GM12878 (cell line): ENCODE measurements at places on chromosomes 13 and 19. TPM values are rescaled to one million over a fixed set of nuclear protein-coding genes. Genes with fewer than 3 reads are reported as not detected.

DNA sequence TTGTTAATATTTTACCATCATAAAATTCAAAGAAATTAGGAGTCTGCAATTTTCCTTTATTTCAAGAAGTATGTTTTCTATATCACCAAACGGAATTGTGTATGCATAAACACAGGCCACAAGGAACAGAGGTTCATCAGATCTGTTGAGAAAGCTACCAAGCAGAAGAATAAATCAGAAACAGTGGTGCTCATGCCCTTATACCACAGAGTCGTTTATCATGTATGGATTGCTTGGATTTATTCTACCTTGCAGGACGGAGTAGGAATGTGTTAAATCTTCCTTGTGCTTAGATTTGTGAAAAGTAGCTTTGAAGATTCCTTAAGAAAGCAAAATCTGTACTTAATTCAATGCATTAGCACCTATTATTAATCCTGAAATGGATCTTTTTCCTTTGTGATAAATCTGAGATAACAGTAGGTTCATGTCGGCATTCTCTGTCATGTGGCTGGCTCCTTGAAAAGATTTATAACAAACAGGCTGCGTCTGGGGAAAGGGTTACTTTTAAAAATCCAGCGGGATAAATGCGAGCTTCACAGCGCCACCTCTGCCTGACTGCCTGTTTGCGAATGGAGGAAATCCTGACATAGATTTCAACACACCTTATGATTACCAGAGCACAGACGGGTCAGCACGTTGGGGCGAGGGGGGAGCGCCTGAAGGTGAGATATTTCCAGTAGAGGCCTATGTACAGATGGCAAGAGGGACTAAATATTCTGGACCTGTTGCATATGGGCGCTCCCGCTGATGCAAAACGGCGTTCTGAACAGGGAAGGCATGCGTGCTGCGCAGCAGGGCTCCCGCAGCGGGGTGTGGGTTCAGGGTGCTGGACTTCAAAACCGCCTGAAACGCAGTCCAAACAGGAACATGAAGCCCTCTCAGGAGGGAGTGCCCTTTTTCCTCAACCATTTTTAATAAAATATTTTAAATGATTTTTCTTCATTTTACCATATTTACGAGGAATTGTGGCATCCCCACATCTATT lies 445.5 kb upstream of the SGCG start:
- no peaks in the 10 kb centered on the region for H3K27me3 ChIP-seq
- no peak for DNase-seq
- no peaks in the 10 kb centered on the region for H3K4me1 ChIP-seq

DNA sequence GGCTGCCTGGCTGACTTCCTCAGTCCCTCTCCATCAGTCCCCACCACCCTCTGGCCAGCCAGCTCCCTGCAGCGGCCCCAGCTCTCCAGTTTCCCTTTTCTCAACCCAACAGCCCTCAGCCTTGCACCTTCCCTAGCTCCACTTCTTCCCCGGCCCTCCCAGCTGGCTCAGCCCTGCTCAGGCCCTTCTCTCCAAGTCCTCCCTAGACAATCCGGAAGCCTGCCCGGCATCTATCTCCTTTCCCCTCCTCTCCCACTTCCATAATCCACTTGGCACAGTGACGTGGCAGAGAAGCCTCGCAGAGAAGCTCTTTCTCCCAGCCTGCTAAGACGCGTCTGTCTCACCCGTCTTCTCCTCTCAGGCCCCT lies 1.1 kb downstream of the UBXN6 start:
- H3K4me1 ChIP-seq = no peaks in the 10 kb centered on the region
- peak overlapping the region; percentile 82 for H3K4me3 ChIP-seq
- no peaks in the 10 kb centered on the region for H3K27me3 ChIP-seq
- DNase-seq = no peak

DNA sequence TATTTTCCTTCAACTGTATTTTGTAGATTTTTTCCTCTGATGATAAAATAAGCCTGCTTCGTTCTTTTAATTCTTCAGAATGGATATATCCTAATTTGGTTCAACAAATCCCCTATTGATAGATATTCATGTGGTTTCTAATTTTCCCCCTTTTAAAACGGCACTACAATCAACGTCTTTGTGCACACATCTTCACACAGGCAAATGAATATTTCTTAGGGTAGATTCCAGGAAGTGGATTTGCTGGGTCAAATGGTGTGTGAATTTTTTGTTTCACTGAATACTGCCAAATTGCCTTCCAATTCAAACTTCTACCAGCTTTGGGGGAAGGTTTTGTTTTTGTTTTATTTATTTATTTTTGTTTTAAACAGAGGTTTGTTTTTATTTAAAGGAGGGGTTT lies 287.2 kb downstream of the FOXO1 start:
- H3K4me1 ChIP-seq = no peaks in the 10 kb centered on the region; the same call in 1 of the 2 replicates
- H3K27me3 ChIP-seq = no peaks in the 10 kb centered on the region
- no peak overlapping the region for H3K27ac ChIP-seq
- H3K36me3 ChIP-seq = no peaks in the 10 kb centered on the region
- no peak overlapping the region for H3K4me3 ChIP-seq

GRCh38 chr13:45892513-45892912 lies 41.0 kb upstream of the SIAH3 start:
- no peak overlapping the region for H3K27ac ChIP-seq
- no peaks in the 10 kb centered on the region for H3K36me3 ChIP-seq
- peaks cover 2% of the 10 kb centered on the region; the same call in 1 of the 2 replicates for H3K27me3 ChIP-seq
- DNase-seq = no peak
- H3K4me3 ChIP-seq = no peak overlapping the region

DNA sequence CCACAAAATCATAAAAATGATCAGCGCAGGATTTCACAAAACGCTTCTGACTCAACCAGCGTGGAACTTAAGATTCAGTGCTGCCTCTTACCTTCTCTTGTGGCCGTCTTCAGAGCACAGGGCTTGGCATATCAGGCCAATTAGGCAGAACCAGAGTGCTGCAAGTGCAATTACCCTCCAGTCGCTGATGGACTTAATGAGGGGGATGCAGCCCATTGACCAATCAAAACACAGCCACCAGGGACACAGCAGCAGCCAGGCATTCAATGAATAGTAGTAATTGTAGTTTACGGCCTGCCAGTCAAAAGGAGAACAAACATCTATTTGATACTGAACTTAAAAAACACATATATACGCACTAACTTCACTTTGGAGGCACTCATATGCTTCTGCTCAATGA lies 38.2 kb downstream of the TMTC4 start:
- H3K36me3 ChIP-seq = peaks cover 16% of the 10 kb centered on the region
- no peaks in the 10 kb centered on the region for H3K4me1 ChIP-seq
- no peak overlapping the region for H3K27ac ChIP-seq
- H3K27me3 ChIP-seq = no peaks in the 10 kb centered on the region

GRCh38 chr19:30228835-30229524 lies 143.2 kb upstream of the ZNF536 start:
- peaks cover 8% of the 10 kb centered on the region for H3K27me3 ChIP-seq
- H3K4me1 ChIP-seq = no peaks in the 10 kb centered on the region
- DNase-seq = no peak
- no peak overlapping the region for H3K4me3 ChIP-seq
- no peaks in the 10 kb centered on the region for H3K36me3 ChIP-seq

- H3K27ac ChIP-seq = no peak overlapping the region
- DNase-seq = no peak
- no peaks in the 10 kb centered on the region for H3K27me3 ChIP-seq
These were observed 188.1 kb upstream of the PCDH17 start for GRCh38 chr13:57443494-57443893.

FAAP24 gene
- 6.4 and 7.5 TPM in 2 replicates for total RNA-seq

- no peak overlapping the region for H3K4me3 ChIP-seq
- H3K36me3 ChIP-seq = no peaks in the 10 kb centered on the region
- H3K4me1 ChIP-seq = no peaks in the 10 kb centered on the region
- no peak overlapping the region for H3K27ac ChIP-seq
These were observed 32.8 kb downstream of the KLF12 start for GRCh38 chr13:74101436-74101835.

CNFN gene
- not detected in 2 replicates for total RNA-seq

CABP5 gene
- total RNA-seq = not detected in 2 replicates

DNA sequence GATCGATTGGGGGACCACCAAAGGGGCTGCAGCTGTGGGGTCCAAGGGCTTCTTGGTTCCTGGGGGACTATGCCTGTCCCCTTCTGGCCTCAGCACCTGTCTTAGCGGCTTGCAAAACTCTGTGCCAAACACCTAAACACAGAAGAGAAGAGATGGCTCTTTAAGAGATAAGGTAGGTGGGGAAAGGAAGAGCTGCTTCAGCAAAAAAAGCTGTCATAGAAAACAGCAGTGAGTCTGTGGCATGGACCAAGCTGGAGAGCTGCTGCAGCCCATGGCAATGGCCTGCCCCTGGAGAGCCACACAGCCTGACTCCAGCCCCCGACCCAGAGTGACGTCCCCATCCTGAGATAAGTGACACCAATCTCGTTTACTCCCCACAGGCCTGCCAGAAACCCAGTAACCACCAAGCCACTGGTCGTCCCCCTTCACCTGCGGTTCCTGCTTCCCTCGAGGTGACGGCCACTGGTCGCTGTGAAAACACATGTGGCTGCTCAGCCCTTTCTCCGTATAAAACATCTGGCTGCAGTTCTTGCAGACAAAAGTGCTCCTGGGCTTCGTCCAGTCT lies 25.0 kb upstream of the NAPA start:
- no peaks in the 10 kb centered on the region for H3K36me3 ChIP-seq
- no peak overlapping the region for H3K4me3 ChIP-seq
- H3K27me3 ChIP-seq = 0 out of 2 replicates have a peak, but pooled peaks cover 2% of the 10 kb centered on the region

LILRA6 gene
- 0.10 TPM in 1 of 2 replicates, not detected in the other for total RNA-seq

- H3K27ac ChIP-seq = no peak overlapping the region
- no peaks in the 10 kb centered on the region for H3K27me3 ChIP-seq
- H3K4me3 ChIP-seq = peak overlapping the region; percentile 39; the same call in 1 of the 2 replicates
These were observed 2.2 kb downstream of the UPF3A start for GRCh38 chr13:114283576-114283975.

DNA sequence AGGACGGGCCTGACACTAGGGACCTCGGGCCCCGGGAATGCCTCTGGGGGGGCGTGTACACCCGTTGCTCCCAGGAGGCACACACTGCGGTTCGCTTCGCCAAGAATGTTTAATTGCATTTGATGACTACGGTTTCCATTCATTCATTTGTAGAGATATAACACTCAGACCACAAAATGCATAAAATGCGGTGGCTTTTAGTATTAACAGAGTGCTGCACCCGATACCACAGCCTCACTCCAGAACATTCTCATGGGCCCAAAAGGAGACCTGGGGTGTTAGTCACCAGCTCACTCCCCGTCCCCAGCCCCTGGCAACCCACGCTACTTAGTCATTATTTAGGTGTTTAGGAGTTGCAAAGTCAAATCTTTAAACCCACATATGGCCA lies 21.8 kb downstream of the HCN2 start:
- H3K27me3 ChIP-seq = no peaks in the 10 kb centered on the region
- H3K4me3 ChIP-seq = no peak overlapping the region
- peak overlapping the region; percentile 73 for H3K27ac ChIP-seq
- peaks cover 8% of the 10 kb centered on the region for H3K4me1 ChIP-seq
- DNase-seq = no peak

- H3K27ac ChIP-seq = no peak overlapping the region
- H3K4me1 ChIP-seq = peaks cover 30% of the 10 kb centered on the region
- H3K27me3 ChIP-seq = no peaks in the 10 kb centered on the region
- peak overlapping the region; percentile 36; the same call in 1 of the 2 replicates for H3K4me3 ChIP-seq
- DNase-seq = no peak
These were observed 5.7 kb downstream of the ATP4A start for GRCh38 chr19:35557539-35558399.

- DNase-seq = peak; percentile 13
- H3K4me1 ChIP-seq = no peaks in the 10 kb centered on the region
- H3K4me3 ChIP-seq = no peak overlapping the region
- no peaks in the 10 kb centered on the region for H3K27me3 ChIP-seq
- H3K27ac ChIP-seq = no peak overlapping the region
- H3K36me3 ChIP-seq = no peaks in the 10 kb centered on the region
These were observed 234.9 kb downstream of the PCDH9 start for GRCh38 chr13:66995203-66995611.
